Lung (tissue), 17 donors: ENCODE measurements at places on chromosomes 2 and 18.

DNA sequence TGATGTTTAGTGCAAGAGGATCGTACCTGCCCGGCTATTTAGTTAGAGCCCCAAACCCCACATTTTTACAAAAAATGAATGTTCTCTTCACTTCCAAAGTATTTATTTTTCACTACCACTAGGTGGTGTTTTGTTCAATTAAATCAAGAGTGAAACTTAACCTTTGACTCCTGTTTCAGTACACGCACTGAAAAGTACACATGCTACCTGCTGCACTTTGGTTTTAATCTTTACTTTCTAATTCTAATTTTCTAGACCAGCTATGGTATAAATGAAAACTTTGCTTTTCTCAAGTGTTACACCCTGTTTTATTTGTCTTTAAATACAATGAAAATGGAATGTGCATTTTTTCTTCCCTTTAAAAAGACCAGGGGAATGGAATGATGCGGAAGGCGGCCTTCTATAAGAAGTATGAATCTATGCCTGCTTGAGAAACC lies 31.4 kb upstream of the CHN1 start:
- DNase-seq, result peak; percentile 50

GRCh38 chr18:36412778-36413177 lies 115.3 kb downstream of the FHOD3 start:
- DNase-seq, result no peak

DNA sequence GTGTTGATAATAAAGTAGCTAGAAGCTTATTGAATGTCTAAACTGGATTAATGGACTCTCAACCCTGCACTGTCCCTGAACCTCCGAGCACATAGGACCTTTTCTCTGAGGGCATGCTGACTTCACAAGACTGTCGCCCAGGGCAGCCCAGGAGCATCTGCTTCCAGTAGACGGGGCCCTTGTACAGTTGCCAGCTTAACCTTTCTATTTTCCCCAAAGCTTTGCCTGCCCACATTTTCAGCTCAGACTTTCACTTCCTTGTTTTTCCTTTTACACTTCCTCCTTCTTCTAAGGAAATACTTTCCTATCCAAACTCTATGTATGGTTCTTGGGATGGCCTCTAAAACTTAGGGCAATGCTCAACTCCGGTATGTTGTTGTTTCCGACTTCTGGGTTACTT lies 1.3 kb downstream of the VWA3B start:
- DNase-seq, result peak; percentile 18

DNA sequence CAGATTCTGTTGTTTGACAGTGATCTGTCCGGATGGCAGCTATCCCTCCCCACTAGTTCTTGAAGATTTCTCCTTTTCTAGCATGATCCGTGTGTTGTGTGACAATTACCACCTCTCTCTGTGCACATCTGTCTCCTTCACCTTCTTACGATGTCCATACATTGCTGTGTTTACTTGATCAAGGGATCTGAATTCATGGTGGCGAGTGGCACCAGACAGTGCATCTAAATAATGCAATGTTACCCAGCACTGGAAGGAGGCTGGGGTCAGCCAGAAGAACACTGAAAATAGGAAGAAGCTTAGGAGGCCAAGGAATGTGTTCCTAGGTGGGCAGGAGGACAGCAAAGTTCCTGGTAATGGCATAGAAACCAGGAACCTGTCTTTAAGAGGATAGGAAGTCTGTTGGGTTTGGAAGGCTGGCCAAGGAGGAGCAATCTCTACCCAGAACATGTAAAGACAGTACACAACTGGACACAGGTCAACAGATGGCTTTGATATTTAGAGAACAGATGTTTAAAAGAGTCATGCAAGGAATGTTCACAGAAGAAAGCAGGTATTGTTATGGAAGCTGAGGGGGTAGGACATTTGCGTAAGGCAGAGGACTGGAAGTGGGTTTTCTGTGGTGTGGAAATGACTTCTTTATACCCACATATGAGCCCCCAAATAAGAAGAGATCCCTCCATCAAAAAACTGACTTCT lies 126.4 kb downstream of the HRH4 start:
- no peak for DNase-seq

GRCh38 chr2:230160112-230160660 lies 59.6 kb downstream of the SP110 start:
- DNase-seq, result peak; percentile 46

- no peak for DNase-seq
Observed at GRCh38 chr2:240463866-240464481, 28.5 kb downstream of the GPC1 start.

DNA sequence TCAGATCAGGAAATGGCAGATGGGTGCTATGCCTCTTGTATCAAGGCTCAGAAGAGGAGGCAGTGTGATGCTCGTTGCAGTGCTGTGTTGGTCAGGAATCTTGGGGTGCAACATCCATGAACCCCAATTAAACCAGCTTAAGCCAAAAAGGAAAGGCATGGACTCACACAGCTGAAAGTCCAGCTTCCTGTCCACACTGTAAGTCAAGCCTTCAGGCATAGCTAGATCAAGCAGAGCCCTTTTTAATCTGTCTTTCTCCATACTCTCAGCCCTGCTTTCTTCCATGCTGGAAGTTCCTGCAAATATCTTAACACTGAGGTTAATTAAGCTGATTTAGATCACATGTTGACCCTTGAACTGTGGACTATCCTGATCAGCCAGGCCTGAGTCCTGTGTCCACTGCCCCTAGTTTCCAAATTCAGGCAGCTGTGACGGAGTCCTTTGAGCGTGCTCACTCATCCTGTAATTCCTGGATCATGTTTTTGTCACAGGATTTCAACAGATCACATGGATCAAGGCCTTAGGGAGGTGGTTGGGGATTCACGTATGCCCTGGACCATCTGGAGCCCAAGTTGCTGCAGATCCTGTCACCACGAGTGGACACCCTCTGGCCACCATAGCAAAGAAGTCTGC lies 4.5 kb upstream of the C2orf74 start:
- no peak for DNase-seq

DNA sequence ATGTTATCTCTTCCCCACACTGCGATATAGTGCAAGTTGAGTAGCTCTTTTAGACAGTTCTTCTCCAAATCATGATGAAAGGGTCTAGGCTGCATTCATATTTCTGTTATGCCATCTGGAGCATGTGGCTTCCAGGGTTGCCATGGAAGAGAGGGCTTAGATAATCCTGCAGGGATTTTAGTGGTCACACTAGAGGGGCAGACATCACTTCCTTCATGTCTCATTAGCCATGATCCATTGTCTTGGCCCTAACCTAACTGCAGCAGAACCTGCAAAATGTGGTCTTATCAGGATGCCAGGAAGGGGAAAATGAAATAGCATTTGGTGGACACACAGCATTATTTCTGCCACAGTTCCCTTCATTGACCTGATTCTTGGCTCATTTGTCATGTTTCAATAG lies 83.1 kb downstream of the ADAM23 start:
- DNase-seq, result no peak

DNA sequence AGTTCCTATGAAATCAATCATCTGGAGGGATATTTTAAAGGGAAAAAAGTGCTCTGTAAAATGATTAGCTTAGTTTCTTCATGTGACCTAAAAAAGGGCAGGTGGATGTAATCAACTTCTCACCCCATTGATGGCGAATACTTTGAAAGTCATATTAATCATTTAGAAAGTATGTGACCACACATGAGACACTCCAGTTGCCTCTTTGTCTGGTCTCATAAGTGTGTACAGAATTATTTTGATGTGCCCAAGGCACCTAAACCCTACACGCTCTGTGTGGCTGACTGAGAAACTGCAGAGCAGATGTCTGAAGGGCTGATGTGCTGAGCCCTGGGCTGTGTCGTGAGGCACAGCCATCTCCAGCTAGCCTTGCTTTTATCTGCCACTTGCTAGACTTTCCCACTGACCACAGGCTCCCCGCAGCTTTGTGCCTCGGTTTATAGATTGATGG lies 26.9 kb downstream of the SGPP2 start:
- DNase-seq, result no peak

DNA sequence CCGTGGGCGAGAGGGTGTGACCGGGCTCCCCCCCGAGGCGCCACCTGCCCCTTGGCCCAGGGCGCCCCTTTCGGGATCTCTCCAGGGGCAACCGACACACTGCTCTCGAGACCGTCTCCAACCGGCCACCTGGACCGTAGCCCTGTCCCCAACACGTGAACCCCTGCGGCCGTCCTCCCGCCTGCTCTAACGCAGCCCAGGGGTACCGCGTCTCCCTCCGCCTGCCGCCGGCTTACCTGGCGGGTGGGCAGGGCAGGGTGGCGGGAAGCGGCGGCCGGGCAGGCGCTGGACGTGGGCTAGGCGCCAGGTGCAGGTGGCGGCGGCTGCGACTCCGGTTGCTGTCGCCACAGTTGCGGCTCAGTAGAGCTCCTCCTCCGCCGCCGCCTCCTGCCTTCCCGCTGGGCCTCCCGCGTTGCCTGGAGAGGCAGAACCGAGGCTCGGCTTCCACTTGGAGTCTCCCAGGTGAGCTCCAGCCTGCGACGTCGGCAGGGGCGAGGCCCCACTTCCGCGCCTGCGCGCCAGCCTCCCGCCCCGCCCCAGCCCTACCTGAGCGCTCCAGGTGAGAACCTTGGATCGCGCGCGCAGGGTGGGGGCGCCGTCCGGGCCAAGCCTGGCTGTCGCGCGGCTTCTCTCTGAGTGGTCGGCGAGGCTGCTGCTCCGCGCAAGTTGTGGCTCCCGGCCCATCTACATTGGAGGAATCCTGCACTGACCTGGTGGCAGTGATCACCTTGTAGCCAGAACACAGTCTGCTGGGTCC lies at the start of gene GALNT3:
GALNT3 (minus strand) TSS at position 469 of the 757 bp plus-strand sequence. CDS start 23,547 bp downstream, outside the sequence.
- peak; percentile 82 for DNase-seq

GRCh38 chr2:103161456-103162289 lies 399.8 kb downstream of the TMEM182 start:
- DNase-seq, result peak; percentile 83

GRCh38 chr2:38806733-38807059 lies 28.7 kb downstream of the GEMIN6 start:
- DNase-seq, result no peak

DNA sequence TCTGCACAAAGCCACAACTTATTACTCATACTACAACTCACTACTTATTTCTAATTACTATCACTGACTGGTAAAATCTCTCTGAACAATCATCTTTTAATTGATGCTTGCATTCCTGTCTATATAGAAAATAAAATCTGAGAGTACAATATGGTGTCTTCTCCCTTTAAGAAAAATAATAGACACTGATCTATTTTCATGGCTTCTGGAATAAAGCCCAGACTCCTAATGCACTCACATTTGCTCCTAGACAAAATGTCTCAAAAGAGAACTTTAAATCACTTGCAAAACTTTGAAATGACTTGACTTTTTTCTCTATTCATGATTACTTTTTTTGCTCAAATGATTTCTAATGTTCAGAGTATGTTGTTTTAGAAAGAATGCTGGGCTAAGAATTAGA lies 28.7 kb downstream of the ESCO1 start:
- peak; percentile 16 for DNase-seq

GRCh38 chr18:58400331-58400870 lies 228.5 kb downstream of the ALPK2 start:
- DNase-seq, result peak; percentile 59

GRCh38 chr2:225182126-225182525 lies 139.9 kb upstream of the DOCK10 start:
- DNase-seq, result no peak

- DNase-seq, result no peak
Observed at GRCh38 chr18:9106800-9107584, 4.5 kb downstream of the NDUFV2 start.

GRCh38 chr2:122636097-122636496 lies 880.6 kb downstream of the TSN start:
- no peak for DNase-seq

GRCh38 chr2:84427235-84428138 lies 31.6 kb downstream of the SUCLG1 start:
- no peak for DNase-seq
